Activated naive CD4-positive, alpha-beta T cell (primary cell): ENCODE measurements at places on chromosomes 3 and 15.

- no peak for DNase-seq
These were observed 38.7 kb upstream of the ARID3B start for GRCh38 chr15:74502301-74502700.

DNA sequence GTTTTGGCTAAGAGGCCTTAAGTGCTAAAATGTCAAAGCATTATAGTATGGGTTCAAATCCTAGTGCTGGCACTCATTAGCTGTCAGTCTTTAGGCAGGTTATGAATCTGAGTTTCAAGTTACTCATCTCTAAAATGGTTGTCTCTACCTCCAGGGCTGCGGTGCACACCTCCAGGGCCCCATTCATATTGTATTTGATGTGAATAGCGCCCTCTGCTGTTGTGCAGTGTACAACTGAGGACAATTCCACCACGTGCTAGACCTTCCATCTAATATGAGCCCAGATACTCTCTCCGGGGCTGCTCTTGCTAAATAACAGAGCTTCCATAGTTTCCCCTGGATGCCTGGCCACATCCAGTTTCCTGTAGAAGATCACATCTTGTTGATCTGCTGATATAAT is 54.3 kb downstream of the OXNAD1 start:
- DNase-seq, result peak; percentile 60

DNA sequence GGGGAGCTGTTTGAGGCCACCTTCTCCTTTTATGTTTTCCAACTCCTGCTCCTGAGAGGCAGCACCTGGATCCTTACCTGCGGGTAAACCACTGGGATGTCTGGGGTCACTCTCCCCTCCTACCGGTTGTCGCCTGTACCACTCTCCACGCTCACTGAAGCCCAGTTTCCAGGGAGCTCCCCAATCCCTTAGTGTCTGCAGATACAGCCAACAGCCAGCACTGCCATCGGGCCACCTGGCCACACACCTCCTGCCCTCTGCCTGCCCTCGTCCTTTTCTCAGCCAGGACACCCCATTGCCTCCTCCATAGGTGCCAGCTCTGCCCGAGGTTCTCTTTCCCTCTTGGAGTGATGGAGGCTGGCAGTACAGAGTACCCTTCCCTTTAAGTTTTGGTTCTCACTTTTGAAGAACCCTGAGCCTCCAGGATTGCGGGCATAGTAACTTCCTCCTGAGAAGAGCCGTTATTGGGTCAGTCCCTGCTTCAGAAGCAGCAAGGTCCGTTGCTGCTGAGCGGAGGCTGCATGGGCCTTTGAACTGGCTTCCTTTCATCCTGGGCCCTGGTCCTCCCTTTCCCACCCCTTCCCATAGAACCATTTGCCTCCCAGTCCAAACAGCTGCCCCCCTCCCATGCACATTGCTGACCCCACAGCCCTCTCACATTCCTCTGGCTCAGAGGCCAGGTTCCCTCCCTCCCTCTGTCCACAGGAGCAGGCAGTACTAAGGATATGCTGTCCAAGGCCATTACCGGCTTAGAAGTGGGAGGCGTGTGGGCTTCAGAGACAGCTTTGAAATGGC is 30.9 kb downstream of the ARNT2 start:
- no peak for DNase-seq

DNA sequence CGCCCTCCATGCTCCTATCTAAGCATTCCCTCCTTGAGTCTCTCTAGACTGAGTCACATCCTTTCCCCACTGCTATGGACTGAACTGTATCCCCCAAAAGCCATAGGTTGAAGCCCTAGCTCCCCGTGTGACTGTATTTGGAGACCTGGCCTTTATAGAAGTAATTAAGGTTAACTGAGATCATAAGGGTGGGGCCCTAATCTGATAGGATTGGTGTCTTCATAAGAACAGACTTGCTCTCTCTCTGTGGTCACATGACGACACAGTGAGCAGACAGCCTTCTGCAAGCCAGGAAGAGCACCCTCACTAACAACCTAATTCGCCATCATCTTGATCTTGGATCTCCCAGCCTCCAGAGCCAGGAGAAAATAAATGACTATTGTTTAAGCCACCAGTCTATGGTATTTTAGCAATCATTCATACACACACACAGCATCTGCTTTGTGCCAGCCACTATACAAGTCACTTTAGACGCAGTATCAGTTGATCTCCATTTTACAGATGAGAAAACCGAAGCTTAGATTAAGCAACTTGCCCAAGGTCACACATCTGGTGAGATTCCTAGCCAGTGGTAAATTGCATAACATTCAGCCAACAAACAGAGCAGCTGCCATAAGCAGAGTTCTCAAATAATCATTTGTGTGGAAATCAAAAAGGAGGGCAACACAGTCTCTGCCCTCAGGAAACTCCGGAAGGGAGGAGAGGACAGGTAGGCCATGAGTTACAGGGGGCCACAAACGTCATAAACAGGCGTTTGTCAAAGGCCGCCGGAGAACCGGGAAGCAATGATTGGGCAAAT is 66.3 kb upstream of the HES1 start:
- DNase-seq, result no peak

DNA sequence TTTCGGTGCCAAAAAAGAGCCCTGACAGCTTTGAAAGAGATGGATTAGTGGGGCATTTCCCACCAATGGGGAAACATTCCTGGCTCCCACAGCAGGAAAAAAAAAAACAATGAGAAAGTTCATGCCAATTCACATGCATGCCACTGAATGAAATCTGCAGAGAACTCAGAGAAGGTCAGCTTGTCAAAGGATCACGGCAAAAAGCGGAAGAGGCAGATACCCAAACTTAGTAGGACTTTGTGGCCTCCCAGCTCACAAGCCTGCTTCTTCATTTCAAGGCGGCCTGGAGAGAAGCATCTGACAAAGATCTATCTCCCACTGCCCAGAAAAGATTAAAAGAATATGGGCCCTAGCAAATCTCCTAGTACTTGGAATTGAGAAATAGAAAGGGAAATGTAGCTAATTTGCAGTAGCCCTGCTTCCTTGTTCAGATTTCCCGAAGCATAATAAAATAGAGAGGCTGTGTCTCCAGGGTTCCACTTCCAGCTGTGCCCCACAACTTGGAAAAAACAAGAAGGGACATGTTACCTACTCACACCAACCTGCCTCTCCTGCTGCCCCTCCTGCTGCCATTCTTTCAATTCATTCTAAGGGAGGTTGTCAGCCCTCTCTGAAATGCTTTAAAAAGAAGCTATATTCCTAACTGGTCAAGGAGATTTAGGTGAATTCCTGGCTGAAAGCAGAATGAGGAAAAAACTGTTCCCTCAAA is 170.4 kb downstream of the FHIT start:
- no peak for DNase-seq

DNA sequence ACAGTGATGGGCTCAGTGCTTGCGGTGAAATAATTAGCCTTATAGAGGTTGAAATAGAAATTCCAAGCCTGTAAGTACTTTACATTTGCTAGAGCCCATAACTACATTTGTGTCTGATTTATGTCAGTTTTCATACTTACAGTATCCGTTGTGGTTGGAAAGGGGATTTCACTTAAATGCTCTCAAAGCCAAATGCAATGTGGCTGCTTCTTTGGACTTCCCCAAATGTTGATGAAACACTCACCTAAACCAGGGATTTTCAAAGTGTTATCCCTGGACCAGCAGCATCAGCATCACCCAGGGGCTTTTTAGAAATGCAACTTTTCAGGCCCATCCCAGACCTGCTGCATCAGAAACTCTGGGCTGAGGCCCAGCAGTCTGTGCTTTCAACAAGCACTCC is 378.7 kb downstream of the MCTP2 start:
- no peak for DNase-seq

- DNase-seq, result no peak
These were observed 109.4 kb upstream of the TSPAN3 start for GRCh38 chr15:77180270-77180669.
